Body of pancreas (tissue), 4 donors: ENCODE measurements at places on chromosomes 2 and 18.

- DNase-seq = no peak
These were observed 3.9 kb downstream of the PKDCC start for GRCh38 chr2:42051543-42052235.

DNA sequence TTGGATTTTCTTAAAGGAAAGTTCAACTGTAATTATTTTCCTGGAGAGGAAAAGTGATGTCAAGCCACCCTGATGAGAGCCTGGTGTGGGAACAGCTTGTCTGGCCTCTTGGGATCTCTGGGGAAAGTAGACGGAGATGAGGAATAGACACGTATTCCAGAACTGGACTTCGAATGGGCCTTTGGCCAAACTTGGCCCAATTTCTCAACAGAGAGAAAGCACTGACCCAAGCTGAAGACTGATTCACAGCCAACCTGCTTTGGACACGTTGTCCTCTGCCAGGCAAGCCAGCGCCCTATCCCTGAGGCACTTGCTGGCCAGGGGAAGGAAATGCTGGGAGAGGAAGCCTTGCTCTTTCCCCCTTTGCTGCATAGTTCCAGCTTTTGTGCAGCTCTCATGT lies 70.8 kb upstream of the CTAGE1 start:
- peak; percentile 24 for DNase-seq

GRCh38 chr2:235563056-235563910 lies 69.4 kb downstream of the AGAP1 start:
- DNase-seq = no peak

DNA sequence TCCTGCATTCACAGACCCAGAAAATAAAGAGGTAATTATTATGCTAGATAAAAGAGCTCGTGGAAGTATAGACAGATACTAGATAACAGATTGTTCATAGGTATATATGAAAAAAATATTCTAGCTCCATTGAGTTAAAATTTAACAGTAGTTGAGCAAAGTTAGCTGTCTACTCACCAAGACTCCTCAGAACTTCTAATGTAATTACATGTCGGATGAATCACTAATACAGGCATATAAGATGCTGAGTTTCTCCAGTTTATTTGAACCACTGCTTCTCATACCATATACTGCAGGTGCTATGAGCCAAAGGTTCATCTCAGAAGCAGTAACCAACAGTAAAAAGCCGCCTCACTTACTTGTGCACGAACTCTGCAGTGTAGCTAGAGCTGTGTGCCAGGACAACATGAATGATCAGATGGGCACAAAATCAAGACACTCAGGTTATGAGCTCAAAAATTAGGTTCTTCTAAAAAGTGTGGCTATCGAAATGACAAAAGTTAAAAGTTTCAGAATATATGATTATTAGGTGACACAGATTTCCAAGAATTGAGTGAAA lies 373.4 kb downstream of the NCKAP5 start:
- DNase-seq = no peak

DNA sequence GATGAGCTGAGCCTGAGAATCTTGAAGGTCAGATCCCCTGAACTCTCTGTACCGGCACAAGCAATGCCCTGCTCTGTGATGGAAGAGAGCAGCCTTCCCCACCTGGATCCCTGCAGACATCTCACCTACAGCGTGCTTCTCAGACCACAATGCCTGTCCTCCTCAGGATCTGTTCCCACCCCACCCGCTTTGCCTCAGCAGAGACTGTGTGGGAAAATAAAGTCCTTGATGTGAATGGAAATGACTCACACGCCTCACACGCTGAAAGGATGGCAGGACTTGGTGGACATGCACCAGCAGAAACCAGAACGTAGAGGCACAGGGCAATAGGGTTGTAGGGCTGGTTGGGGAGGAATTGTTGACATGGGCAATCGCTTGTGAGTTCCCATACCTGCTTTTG lies 117.9 kb upstream of the POU3F3 start:
- DNase-seq = no peak

GRCh38 chr2:18251486-18251885 lies 309.0 kb downstream of the RDH14 start:
- no peak for DNase-seq

DNA sequence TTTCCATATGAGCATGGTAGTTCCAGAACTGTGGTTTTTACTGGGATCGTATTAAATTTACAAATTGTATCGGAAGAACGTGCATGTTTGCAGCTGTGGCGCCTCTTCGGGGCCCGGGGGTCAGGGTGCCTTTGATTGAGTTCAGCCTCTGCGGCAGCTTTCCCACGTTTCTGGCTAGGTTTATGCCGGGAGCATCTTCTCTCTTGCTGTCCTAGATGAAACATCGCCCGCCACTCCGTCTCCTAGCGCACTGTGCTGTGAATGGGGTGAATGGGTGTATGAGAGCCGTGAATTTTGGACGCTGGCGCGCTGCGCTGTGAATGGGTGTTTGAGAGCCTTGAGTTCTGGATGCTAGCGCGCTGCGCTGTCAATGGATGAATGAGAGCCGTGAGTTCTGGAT lies 12.3 kb downstream of the PDCD1 start:
- DNase-seq = no peak

DNA sequence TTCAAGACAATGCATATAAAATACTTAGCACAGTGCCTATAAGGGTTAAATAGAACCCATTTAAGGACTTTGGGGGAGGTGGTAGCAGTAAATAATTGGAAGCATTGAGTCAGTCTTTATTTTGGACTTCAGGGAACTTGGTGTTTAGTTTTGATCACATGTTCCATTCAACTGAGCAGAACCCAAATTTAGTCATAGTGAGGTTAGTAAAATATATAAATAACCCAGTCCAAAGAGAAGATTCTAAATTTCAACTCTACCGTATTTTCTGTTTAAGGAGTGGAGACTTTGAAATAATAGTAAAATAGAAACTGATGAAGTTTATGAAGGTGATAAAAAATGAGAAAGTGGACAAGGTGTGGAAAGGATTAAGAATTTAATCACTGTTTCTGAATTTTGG lies 19.7 kb downstream of the TWSG1 start:
- DNase-seq = no peak

DNA sequence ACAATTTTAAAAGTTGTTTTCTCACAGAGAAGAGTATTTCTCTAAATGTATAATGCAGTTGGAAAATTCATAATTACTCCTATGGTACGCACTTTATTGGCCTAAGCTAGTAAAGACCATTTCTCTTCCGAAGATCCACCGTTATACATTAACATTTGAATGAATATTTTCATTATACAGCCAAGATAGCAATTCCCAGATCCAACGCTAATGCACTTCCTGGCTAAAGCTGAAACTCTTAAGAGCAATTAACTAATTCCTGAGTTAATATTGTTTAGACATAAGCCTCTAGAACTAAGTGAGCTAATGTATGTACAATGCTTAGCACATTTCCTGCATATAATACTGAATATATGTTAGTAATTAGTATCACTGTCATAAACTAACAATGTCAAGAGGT lies 56.2 kb downstream of the PDK1 start:
- no peak for DNase-seq

DNA sequence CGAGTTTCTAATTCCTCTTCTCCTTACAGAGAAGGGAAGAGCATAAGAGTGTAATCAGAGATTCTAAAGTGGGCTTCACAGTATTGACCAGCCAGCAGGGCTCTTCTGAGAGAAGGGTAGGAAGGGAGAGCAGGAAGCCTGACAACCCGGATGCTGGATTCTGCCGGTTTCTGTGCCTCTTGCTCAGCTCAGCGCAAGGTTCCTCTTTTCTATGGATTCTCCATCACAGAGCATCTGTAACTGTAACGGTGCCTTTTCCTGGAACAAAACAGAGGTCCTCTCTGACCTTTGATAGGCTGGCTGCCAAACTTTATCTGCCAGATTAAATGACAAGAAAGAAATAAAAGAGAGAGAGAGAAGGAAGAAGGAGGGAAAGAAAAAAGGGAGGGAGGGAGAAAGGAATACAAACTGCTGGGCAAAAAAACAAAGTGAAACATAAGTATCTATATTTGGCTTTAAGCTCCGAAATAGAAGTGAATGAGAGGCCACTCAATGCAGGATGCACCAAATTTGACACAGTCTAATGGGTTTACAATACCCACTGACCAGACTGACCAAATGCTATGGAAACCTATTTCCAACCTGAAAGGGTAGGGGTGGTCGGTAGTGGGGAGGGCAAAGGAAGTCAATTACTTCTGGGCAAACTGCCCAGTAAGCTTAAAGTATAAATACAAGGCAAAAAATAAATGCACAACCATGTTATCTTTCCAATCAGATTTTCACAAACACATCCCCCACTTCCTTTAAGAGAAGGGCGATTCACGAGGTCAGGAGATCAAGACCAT lies 59.2 kb downstream of the PIEZO2 start:
- DNase-seq = no peak

GRCh38 chr2:59249441-59250306 lies 1008.5 kb upstream of the FANCL start:
- no peak for DNase-seq
